ENCODE measurements at places on chromosomes 2 and 18.

DNA sequence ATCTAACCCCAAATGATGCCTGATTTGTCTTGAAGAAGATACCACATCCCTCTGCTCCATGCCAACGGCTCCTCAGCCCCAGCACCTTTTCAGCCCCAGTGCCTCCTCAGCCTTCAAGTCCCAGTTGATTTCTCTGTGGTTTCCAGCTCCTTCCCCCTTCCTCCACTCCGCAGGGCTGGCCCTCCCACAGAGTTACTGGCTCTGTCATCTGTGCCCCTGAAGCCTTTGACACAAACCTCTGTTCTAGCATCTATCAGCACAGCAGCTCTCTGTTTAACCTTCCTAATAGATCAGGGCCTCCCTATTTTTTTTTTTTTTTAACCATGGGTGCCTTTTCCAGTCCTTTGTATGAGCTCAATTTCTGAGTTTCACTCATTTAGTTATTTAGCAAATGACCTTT lies 201.3 kb upstream of the CXCR4 start:
- DNase-seq, result no peak

- no peak for DNase-seq
These were observed 7.3 kb upstream of the DUSP2 start for GRCh38 chr2:96152304-96153161.

GRCh38 chr18:22839340-22839821 lies 93.7 kb upstream of the RBBP8 start:
- no peak for DNase-seq

DNA sequence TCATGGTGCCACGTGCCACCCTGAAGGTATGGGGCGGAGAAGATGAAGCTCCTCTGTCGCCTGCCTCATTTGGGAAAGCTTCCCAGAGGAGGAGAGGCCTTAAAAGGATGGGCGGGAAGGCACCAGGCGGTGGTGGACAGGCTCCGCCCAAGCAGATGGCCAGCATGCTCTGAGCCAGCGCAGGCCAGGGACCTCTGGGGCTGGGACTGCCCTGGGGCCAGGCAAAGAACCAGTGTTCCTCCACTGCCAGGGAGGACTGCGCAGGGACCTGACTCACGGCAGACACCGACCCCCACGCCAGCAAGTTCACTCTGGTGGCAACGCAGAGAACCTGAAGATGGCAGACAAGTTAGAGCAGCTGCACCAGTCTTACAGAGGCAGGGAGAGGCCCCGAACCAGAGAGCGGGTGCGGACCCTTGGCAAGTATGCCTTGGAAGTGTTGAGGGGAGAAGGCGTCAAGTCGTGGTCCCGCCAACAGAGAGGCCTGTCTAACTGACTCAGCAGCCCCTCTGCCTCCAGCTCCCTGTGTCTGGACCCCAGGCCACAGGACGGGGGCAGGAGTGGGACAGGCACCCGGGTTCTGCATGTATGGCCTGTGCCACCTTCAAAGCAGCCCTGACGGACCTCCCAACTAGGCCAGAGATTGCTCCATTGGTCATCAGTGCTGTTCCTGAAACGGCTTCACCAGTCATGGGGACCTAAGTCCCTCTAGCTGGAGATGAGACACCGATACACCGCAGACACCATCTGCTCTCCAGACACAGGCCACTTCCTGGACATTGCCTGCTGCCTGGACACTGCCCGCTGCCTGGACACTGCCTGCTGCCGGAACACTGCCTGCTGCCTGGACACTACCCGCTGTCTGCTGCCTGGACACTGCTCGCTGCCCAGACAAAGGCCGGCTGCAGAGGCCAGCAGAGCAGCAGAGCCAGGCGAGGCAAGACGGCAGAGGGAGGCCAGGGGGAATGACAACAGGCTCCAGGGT lies 124.7 kb downstream of the HDAC4 start:
- DNase-seq, result no peak

DNA sequence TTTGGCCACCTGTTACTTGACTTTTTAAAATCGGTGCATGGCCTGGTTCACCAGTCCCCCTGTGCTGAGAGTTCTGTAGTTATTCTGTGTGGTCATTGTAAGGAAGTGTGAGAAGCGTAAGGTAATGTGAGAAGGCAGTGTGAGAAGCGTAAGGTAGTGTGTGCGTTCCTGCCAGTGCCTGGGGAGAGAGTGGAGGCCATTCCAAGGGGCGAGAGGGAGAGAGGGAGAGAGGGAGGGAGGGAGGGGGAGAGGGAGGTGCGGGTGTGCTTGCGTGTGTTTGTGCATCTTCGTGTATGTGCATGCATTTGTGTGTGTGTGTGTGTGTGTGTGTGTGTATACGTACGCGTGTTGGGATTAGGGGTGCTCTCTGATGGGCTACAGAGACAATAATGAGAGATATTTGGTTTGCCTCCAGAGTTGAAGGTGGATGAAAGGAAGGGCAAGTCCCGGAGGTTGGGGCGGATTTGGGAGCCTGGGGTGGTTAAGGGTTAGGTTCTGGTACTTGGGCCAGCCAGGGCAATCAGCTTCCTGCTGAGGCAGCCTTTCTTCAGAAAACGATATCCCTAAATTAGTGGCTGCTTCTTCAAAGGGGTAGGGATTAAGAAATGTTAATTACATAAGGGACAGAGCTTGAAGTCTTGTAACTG lies 53.7 kb downstream of the SGPP2 start:
- no peak for DNase-seq

DNA sequence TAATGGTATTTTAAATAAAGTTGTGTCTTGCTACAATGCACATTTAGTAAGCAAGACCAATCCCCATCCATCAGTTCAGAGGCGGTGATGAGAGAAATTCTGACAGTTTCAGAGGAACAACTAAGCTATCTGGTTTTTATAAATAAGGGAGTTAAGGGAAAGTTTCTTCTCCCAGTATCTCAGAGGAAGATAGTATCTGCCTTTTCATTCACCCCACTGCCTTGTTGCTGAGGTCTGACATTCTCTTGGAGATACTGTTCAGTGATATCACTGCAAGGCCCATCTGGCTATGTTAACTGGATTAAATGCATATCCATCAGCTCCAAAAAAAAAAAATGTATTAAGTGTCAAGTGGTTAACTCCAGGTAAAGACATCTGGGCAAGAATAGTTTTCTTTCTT lies 47.9 kb downstream of the RBMS1 start:
- no peak for DNase-seq

DNA sequence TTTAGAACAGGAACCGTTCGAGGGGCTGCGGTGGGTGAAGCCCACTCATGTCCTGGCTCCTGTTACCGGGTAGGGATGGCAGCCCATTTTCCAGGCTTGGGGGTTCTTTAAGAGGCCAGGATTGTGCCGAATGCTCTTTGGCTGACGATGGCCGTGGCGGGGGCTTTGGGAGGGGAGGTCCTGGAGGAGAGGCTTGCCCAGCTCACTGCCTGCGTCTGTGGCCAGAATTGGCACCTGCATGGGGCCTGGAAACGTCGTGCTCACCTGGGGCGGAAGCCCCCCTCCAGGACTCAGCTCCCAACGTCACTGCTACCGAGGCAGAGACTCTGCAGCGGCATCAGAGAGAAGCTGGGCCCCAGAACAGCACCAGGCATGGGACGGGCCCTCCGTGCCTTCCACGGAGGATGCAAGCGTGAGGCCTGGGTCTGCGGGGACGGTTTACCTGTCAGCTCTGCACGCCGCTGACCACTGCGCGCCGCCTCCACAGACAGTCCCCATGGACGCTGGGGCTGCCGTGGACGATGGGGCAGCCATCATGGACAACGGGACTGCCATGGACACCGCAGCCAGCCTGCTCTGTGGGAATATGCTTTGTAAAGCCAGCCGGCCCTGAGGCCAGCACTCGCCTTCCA lies 82.9 kb downstream of the NFATC1 start:
- DNase-seq, result no peak

- DNase-seq, result no peak
These were observed 68.6 kb downstream of the ACYP2 start for GRCh38 chr2:54183972-54184371.

DNA sequence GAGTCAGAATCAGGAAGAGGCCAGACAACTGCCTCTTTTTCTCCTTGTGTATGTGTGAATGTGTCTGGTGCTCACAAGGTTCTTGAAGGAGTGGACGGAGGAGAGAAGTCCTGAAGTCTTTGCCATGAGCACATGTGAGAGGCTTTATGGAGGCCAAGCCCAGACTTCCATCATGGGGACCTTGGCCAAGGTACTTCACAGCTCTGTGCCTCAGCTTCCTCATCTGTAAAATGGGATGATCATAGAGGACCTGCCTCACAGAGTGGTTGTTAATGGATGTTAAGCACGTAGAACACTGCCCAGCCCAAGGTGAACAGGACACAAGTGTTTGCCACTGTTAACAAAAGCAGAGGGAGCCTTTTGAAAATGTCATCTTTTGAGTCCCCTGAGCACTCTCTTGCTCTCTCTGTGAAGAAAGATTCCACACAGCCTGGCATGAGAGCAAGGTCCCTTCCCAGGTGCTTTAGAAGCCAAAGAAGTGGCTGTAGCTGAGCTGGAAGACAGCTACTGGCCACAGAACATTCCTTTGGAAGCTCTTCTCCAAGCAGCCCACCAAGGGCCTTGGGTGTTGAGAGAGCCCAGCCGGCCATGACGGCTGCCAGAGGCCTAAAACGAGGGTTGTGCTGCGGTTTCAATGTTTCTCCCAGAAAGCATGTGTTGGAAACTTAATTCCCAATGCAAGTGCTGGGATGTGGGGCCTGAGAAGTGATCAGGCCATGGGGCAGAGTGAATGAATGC lies 41.8 kb upstream of the ASPRV1 start:
- DNase-seq, result no peak

DNA sequence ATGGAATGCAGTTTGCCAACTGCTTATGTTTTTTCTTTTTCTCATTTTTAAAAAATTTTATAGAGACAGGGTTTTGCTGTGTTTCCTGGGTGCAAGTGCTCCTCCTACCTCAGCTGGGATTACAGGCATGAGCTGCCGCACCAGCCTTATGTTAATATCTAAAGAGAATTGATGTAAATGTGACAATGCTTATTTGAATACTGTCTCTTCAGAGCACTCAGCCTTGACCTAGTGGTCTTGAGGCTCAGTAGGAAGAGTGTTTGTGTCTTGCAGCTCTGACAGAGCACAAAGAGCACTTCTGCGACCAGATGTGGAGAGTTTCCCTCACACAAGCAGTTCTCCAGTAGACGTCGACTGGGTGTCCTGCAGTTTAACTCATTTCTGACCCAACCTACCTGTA lies 55.3 kb downstream of the ARHGEF4 start:
- no peak for DNase-seq

GRCh38 chr18:32036506-32037180 lies 18.0 kb downstream of the RNF125 start:
- DNase-seq, result no peak

DNA sequence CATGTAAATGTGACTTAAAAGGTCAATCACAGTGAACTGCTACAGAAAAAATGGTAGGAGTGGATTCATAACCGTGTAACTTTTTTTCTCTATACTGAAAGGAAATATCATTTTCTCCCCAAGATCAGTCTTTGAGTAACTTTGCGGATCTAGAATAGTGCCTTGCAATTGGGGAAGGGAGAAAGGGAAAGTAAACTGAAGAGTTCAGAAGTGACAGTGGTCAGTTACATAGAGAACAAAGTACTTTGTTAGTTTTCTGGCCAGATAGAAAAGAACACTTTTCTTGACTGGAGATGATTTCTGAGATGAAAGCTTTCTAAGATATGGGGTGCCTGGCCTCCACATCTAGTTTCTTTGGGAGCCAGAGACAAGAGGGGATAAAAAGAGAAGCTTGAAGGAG lies 26.6 kb downstream of the PARD3B start:
- no peak for DNase-seq

DNA sequence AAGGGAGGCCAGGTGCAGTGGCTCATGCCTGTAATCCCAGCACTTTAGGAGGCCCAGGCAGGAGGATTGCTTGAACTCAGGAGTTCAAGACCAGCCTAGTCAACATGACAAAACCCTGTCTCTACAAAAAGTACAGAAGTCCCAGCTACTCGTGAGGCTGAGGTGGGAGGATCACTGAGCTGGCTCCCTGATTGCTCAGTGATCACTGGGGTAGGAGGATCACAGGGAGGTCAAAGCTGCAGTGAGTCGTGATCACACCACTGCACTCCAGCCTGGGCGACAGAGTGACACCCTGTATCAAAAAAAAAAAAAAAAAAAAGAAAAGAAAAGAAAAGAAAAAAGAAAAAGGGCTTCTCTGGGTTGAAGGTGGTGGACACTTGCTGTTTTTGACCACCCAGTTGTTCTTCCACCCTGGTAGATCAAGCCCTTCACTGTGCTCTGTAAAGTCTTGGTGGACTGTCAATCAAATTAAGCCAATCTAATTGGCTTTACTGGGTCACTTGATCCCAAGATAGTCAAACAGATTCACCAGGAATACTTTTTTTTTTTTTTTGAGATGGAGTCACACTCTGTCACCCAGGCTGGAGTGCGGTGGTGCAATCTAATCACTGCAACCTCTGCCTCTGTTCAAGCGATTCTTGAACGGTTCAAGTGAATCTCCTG lies 191.6 kb downstream of the AGPS start:
- DNase-seq, result no peak

GRCh38 chr2:188294352-188294926 lies 2.8 kb downstream of the GULP1 start:
- no peak for DNase-seq

GRCh38 chr2:145366341-145366740 lies 846.4 kb upstream of the ZEB2 start:
- no peak for DNase-seq

GRCh38 chr18:41706301-41706700 lies 248.7 kb upstream of the PIK3C3 start:
- no peak for DNase-seq

DNA sequence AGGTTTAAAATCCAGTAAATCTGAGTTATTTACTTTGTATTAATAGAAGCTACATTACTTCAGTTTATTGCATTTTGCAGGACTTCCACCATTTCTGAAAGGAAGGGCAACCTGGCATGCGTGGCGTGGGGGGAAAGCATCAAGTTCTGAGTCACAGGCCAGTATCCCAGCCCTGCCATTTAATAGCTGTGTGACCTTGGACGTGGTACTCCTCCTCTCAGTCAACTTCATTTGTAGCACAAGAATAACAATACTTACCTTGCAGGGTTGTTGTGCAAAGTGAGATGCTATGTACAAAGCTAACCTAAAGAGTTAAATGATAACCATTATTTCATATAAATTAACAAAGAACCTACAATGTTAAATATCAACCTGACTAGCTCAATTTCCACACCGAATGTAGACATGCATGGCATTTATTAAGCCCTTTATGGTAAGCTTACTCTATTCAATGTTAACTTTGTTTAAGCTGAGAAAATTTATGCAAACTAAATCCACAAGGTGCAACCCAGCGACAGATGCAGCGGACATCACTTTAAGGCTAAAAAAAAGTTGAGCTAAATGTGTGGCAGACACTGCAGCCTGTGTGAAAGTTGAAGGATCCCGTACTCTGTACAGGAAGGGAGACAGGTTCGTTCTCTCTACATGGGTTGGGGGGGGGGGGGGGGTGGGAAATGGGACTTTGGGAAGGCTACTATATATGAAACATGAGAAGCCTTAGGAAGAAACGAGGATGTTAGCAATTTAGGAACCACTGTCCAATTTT lies 17.2 kb upstream of the STPG4 start:
- no peak for DNase-seq

- no peak for DNase-seq
These were observed 11.3 kb downstream of the WDR7 start for GRCh38 chr18:56662502-56662901.

DNA sequence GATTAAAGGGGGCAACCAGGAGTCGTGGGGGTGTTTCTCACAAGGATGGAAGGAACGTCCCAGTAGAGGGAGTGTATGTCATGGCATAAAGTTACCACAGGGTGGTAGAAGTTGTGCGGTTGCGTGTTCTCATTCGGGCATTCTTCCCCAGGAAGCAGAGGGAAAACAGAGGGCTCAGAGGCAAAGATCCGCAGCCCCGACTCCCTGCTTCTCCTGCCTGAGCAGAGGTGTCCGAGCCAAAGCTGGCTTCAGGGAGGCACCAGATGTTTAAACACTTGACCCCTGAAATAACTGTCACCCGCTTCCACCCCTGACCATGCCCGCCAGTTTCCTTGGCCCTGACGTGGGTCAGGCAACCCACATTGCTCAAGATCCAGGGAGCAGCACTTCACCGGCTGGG lies 83.7 kb downstream of the EN1 start:
- DNase-seq, result no peak
